ENCODE measurements at places on chromosomes 2 and 18.

DNA sequence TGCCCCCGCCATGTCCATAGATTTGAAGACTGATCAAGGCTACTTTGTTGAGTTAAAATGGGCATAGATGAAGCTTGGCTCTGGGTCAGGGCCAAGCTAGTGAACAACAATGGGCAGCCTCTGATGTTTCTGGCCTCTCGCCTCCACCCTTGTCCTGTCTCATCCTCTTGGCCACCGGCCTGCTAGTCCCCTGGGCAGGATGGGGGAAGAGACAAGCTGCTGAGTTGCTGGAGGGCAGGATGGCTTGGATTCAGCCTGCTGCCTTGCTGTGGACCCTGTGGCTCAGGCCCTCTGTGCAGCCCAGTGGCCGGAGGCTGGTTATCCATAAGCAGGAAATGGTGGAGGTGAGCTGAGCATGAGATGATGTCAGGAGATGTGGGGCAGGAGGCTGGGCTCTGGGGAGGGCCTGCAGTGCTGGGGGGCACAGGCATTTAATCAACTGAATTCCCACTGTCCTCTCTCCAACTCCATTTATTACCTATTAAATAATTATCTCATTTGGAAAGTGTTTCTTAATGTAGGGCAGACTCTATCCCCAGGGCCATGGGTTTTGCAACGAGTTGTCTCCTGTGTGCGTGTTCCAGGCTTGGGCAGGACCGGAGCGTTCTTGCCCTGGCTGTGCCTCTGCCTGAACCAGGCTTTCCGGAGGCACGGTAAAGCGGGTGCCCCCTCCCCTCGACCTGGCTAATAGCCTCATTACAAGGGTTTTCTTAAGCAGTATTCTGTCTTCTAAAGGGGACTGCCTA lies 122.9 kb downstream of the GLI2 start:
- no peak for DNase-seq

- DNase-seq = peak; percentile 34
Measured at GRCh38 chr2:207772081-207772843, 2.6 kb upstream of the FZD5 start.

DNA sequence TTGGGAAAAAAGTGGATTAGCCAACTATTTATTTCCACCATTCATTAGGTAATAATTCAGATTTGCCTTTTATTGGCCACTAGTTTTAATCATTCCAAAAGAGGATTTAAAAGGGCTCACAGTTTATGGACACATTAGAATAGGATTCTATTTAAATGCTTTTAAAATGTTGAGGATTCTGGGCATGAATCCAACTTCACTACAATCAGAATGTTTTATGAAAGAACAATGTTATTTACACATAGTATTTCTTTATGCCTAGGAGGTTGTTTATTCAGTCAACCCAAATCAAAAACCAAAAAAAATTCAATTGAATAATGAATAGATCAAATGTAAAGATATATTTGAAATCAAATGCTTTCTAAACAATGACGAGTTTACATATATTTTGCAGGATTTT lies 232.2 kb downstream of the GULP1 start:
- no peak for DNase-seq

- no peak for DNase-seq
Measured at GRCh38 chr2:58984731-58985130, 743.6 kb upstream of the FANCL start.

- DNase-seq = no peak
Measured at GRCh38 chr2:146677280-146677679, 1167.5 kb upstream of the ACVR2A start.

GRCh38 chr18:57150828-57151227 lies 3.9 kb downstream of the BOD1L2 start:
- no peak for DNase-seq

- DNase-seq = no peak
Measured at GRCh38 chr2:29629495-29629894, 291.9 kb downstream of the ALK start.

Data from stimulated activated CD4-positive, alpha-beta T cell treated with anti-CD3 and anti-CD28 coated beads, Interleukin-1b, Interleukin-23, amount 100 ng/mL, for 4 hours (primary cell).